T-helper 22 cell (primary cell): ENCODE measurements at places on chromosomes 12 and 14.

- DNase-seq = no peak
Measured at GRCh38 chr12:117427211-117427610, 65.8 kb upstream of the NOS1 start.

GRCh38 chr12:130873825-130874224, 2.0 kb downstream of the RAN start:
- no peak for DNase-seq

DNA sequence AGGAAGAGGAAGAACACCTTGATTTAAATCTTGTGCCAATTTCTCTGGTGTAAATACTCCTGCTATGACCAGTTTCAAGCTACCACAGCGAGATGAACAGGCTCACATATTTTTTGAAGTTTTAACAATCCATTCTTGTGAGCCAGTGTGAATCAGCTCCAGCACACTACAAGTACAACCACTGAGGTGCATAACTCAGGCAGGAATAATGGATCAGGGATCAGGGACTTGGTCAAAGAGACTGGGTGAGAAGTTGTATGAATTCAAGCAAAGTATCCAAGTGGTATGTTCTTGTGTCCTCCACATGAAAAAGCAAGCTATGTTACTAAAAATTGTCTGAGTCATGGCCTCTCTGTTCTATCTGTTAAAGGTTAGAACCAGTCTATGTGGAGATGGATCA, 35.2 kb upstream of the KITLG start:
- no peak for DNase-seq

DNA sequence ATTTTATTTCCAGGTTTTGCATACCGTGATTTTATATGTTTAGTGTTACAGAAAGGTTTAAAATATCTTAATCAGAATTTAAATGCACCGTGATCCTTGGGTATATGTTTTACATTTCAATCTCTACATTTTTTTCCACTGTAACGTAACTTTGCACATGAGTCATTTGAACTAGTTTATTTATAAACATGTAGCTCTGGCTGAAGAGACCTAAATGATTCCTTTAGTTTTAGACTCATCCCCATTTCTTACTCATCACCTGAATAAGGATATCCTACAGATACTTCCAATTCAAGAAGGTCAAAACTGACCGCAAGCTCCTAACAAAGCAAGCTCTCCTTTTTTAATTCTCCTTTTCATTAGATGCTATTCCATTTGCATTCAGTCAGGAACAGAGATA, 42.7 kb upstream of the SLC6A15 start:
- no peak for DNase-seq

DNA sequence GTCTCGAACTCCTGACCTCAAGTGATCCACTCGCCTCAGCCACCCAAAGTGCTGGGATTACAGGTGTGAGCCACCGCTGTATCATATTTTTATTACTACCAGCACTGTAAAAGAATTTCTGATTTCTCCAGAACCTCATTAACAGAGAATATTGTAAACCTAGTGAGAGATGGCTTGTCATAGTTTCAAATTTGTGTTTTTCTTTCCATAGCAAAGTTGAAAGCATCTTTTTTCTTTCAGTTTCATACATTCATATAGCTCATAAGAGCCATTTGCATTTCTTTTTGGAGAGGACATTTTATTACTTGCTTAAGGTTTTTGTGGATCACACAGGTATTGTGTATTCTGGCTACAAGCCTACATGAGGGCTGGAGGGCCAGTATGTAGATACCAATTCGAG, 58.0 kb downstream of the MIS18BP1 start:
- no peak for DNase-seq

DNA sequence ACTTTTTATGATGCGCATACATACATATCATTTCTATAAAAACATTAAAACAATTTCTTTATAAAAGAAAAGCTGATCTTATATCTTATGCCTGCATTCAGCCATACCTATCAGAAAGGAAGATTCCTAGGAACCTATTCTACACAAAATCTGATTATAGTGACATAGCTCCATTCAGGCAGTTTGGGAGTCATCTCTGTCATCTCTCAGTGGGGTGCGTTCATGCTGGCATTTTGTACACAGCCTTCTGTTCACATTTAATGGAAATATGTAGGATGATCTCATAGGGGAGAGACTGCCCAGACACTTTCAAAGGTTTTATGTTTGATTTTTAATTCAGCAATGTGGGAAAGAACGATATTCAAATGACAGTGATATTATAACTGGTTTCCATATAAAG, 52.9 kb downstream of the ATL1 start:
- DNase-seq = no peak

DNA sequence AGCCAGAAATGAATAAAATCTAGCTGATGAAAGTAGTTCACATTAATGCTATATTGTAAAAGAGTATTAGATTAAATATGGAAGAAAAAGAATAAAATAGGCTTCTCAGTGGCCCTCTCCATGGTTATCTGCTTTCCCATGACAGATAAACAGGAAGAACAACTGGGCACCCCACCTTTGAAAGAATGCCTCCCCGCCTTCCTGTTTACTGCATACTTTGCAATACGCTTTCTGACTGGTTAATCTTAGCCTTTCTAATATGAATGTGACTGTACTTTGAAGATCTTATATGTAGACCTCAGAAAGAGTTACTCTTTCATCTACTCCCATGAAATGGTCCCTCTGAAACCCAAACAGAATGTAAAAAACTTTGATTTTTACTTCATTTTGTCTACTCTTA, 34.1 kb upstream of the DAAM1 start:
- DNase-seq = no peak

GRCh38 chr12:126950266-126950665, 1316.7 kb upstream of the TMEM132C start:
- no peak for DNase-seq

GRCh38 chr12:69679119-69679518, 20.0 kb downstream of the BEST3 start:
- DNase-seq = no peak

GRCh38 chr14:59214702-59215302, 26.3 kb downstream of the DAAM1 start:
- no peak for DNase-seq

GRCh38 chr14:92577321-92577742, 63.8 kb downstream of the RIN3 start:
- no peak for DNase-seq

DNA sequence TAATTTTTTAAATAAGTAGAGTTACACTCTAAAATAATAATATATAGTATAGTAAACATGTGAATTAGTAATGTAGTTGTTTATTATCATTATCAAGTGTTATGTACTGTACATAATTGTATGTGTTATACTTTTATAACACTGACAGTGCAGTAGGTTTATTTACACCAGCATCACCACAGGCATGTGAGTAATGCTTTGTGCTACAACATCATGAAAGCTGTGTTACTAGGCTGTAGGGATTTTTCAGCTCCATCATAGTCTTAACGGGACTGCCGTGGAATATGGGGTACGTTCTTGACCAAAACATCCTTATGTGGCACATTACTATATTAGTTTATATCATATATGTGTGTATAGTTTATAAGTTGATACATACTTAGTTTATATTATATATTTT, 8.6 kb downstream of the FNTB start:
- DNase-seq = no peak

- DNase-seq = no peak
Measured at GRCh38 chr12:43306066-43306465, 245.9 kb downstream of the ADAMTS20 start.

- no peak for DNase-seq
Measured at GRCh38 chr14:67570453-67570852, 29.6 kb downstream of the PIGH start.

- DNase-seq = no peak
Measured at GRCh38 chr14:80658155-80658554, 283.4 kb downstream of the CEP128 start.

- no peak for DNase-seq
Measured at GRCh38 chr14:55911776-55912175, 206.4 kb upstream of the PELI2 start.

GRCh38 chr12:125155366-125155765, 90.1 kb downstream of the AACS start:
- DNase-seq = no peak

- DNase-seq = no peak
Measured at GRCh38 chr12:53981634-53982565, 3.0 kb upstream of the HOXC10 start.

DNA sequence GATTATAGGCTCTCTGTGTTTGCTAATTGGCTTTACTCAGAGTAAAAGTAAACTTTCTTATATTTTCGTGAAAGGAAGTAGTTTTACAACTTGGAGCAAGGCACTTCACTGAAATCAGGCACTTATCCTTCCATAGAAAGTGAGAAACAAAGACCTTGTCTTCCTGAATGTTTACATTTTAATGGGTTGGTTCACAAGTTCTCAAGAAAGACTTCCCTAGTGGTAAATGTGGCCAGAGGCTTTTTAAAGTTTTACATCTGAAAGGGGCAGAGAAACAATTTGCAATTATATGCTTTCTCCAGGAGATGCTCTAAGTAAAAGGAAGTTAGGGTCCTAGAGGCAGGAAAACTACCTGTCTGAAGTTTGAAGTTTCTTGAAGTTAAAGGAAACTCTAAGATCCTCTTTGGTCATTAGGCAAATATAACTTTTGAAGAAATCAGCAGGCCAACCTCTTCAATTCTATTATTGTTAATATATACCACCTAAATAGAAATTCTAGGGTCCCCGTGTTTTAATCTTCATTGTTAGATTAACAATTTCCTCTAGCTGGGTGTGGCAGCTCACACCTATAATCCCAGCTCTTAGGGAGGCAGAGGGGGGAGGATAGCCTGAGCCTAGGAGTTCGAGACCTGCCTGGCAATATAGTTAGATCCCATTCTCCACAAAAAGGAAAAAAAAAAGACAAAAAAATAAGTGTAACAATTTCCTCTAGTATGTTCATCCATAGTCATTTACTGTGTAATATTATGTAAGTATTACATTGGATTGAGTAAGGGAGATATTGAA, 644.9 kb upstream of the FOXG1 start:
- no peak for DNase-seq

GRCh38 chr12:120223458-120224303, 22.8 kb upstream of the RPLP0 start:
- DNase-seq = no peak

DNA sequence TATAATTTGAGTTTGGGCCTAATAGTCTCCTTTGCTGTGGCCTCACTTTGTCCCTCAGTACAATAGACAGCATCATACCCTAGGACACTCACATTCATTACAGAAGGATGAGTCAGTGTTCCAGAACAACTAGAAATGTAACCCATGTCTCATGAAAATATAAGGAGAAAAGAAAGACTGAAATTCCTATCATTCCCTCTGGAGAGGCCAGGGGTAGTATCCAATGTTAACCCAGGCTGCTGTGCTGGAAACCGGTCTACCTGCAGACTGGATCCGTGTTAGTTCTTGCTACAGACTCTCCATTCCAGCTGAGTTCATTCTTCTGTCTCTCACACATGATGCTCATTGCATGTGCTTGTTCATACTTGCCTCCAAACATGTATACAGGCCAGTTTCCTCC, 75.8 kb upstream of the HOXC13 start:
- no peak for DNase-seq

GRCh38 chr14:95573313-95573712, 38.5 kb downstream of the GLRX5 start:
- DNase-seq = no peak

- peak; percentile 4 for DNase-seq
Measured at GRCh38 chr14:103629503-103630121, 601 bp downstream of the KLC1 start.

- no peak for DNase-seq
Measured at GRCh38 chr14:72610096-72610830, 283.6 kb downstream of the DPF3 start.

DNA sequence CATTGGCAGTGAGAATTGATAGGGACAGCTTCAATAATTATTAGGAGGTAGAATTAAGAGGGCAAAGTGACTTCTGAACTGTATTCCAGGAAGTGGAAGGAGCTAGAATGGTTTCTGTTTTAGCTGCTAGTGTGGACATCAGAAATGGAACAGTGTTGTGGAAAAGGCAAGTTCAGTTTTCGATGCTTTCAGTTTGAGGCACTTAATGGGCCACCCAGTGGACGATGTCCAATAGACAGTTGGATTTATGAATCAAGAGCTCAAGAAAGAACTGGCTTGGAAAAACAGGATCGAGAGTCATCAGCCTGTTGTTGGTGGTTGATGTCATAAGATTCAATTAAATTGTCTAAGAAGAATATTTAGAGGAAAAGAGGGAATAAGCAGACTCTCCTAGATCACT, 136.3 kb downstream of the DYRK2 start:
- DNase-seq = no peak

GRCh38 chr14:56648508-56649301, 69.1 kb downstream of the TMEM260 start:
- no peak for DNase-seq

- no peak for DNase-seq
Measured at GRCh38 chr14:21313512-21313911, 33.6 kb downstream of the RPGRIP1 start.

- DNase-seq = no peak
Measured at GRCh38 chr12:111767362-111768158, 827 bp downstream of the ALDH2 start.

GRCh38 chr14:93309427-93309966, 23.3 kb downstream of the BTBD7 start:
- DNase-seq = no peak

DNA sequence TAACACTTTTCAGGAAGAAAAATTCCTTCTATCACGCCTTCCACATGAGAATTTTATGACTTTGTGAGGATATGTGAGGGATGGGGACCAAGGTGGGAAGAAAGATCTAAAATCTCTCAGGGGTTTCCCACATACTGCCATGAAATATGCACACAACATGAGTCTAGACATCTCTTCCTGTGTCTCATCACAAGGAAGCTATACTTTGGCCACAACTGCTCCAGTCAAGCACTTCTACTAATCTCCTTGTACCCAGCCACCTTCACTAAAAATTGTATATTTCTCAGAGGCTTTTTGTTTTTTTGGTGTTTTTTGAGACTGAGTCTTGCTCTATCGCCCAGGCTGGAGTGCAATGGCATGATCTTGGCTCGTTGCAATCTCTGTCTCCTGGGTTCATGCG, 3.2 kb downstream of the OSBPL8 start:
- no peak for DNase-seq

GRCh38 chr14:73829526-73830431, 21.9 kb upstream of the PTGR2 start:
- no peak for DNase-seq

- DNase-seq = no peak
Measured at GRCh38 chr14:104676694-104677511, 12.5 kb upstream of the INF2 start.

DNA sequence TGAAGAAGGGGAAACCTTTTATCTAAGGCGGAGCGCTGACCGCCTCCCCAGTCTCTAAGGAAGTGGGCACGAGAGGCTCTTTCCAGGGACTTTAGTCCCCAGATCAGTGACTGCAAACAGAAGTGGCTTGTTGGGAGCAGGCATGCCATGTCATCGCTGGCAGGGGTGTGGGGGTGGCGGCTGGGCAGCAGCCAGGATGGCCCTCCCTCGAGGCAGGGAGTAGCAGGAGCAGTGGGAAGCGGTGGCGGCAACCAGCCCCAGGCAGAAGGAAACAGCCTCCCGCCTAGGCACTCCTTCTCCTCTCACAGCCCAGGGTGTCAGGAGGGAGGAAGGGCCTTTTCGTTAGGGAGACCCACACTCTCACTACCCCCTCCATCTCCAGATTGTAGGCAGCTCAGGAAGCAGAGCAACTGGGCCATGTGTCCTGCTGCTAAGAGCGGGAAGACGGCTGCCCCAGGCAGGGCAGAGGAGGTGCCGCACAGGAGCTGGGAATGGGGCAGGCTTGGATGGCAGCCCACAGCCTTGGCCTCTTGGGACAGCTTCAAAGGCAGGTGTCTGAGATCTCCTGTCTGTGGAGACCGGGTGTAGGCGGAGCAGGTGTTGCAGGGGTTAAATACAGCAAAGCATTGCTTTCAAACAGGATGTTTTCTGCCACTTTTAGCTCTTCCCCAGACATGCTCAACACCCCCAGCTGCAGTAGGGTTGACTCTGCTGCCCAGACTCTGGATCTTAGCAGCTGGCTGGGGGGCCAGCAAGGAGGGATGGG, 21.8 kb downstream of the VDR start:
- DNase-seq = no peak
